ENCODE measurements at places on chromosomes 13 and 19.
A peak's percentile ranks its signal among the peaks of the same experiment; 100 is the strongest.

DNA sequence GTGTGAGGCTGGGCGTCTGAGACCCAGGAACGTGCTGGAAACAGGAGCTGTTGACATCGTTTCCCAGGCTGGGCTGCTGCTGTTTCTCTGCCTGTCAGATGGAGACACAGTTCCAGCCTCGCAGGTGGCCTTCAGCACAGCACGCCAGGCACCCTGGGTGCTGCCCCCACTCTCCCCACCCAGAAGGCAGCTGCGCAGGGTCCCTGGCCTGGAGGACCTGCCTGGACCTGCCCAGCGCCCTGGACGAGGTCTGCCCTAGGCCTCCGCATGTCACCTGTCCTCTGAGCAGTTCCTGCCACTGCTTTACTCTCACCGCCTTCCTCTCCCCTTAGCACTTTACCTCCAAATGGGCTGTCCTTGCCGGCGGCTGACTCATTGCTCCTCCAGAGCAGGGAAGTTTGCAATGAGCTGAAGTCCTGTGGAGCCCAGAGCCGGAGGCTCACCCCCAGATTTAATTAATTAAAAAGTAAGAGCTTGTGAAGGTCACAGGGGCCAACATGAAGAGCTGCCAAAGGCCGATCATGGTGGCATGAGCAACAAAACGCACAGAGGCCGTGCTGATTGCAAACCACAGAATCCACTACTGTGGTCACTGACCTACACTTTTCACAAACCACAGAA, 32.2 kb downstream of the C13orf46 start:
- DNase-seq: no peak

- DNase-seq: peak; percentile 85
Measured at GRCh38 chr19:3338541-3339181, 27.7 kb upstream of the NFIC start.

GRCh38 chr13:24165746-24166145, 5.2 kb downstream of the SPATA13 start:
- DNase-seq: no peak

GRCh38 chr13:113192902-113193301, 15.6 kb downstream of the PCID2 start:
- DNase-seq: no peak

DNA sequence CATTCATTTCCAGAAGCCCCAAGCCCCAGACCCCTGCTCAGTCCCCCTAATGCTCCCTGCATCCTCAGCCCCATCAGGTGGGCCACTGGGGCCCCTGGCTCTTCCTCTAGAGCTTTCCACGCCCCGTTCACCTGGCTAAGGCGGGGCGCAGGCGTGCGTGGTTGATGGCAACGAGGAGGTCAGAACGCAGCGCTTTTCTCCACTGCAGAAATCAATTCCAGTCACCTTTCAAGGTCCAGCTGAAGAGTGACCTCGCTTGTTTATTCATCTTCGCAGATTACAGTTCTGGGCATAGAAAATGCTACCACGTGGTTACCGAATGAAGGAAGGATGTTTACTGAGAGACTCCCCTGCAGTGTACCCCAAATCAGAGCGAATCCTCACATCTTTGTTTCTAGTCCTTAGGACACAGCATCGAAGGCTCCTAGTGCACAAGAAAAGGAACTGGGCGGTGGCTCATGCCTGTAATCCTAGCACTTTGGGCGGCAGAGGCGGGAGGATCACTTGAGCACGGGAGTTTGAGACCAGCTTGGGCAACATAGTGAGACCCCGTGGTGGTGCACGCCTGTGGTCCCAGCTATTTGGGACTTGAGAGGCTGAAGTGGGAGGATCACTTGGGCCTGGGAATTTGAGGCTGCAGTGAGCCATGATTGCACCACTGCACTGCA, 828 bp upstream of the PBX4 start:
- no peak for DNase-seq

DNA sequence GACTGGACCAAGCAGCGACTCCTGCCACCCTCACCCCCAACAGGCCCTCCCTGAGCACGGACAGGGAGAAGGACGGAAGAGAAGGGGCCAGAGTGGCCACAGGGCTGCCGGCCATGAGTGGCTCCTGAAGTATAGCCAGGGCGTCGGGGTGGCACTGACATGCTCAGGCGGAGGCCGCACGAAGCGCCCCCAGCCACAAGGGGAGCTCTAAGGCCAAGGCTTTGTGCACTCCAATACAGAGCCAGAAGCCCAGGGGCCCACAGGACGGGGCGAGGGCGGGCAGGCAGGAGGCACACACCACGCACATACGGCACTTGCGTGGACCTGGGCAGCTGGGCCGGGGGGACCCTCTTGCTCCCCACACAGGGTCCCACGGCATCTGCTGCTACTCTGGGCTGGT, 52.0 kb downstream of the KLF2 start:
- peak; percentile 59 for DNase-seq

- no peak for DNase-seq
Measured at GRCh38 chr13:36884235-36884634, 35.8 kb downstream of the SMAD9 start.

- no peak for DNase-seq
Measured at GRCh38 chr19:17671906-17672305, 16.2 kb downstream of the UNC13A start.

GRCh38 chr19:36797786-36798108, 25.1 kb upstream of the ZNF850 start:
- DNase-seq: no peak

GRCh38 chr19:23795462-23795861, 36.8 kb upstream of the ZNF681 start:
- no peak for DNase-seq

- DNase-seq: no peak
Measured at GRCh38 chr13:50760751-50761150, 82.7 kb downstream of the DLEU7 start.

DNA sequence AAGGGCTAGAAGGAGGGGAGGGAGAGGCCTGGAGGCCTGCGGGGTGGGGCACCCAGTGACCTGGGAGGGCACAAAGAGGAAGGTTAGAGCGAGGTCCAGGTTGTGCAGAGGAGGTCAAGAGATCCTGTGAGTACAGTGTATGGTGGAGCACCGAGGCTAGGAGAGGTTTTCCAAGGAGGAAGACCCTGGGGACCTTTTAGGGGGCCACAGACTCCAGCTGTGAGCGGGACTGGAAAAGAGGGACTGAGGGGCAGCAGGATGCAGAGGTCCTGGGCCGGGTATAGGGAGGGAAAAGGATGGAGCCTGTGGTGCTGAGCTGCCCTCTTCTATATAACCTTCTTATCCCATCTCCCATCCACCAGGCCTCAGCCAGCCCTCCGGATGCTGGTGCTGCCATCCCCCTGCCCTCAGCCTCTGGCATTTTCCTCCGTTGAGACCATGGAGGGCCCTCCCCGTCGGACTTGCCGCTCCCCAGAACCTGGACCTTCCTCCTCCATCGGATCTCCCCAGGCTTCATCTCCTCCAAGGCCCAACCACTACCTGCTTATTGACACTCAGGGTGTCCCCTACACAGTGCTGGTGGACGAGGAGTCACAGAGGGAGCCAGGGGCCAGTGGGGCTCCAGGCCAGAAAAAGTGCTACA, 863 bp downstream of the ZNF581 start:
- DNase-seq: no peak

DNA sequence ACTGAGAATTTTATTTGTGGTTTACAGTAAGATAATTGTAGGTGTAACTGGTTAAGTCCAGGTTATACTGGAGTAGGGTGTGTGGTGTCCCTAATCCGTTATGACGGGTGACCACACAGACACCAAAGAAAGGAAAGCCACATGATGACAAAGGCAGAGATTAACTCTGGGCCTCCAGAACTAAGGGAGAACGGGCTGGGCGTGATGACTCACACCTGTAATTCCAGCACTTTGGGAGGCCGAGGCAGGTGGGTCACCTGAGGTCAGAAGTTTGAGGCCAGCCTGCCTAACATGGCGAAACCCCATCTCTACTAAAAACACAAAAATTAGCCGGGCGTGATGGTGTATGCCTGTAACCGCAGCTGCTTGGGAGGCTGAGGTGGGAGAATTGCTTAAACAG, 10.2 kb upstream of the FUT2 start:
- no peak for DNase-seq

DNA sequence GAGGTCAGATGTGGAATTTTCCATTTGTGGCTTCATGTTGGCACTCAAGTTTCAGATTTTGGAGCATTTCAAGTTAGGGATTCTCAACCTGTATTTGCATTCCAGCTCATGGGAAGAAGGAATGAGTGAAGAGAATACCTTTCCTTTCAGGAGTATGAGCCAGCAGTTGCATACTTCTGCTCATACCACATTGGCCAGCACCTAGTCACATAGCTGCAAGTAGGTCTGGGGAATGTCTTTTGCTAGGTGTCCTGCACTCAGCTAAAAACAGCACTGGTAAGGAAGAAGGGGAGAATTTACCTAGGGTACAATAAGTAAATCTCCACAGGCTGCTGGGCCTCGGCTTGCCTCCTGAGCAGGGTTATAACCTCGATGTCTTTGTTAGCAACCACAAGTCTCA, 24.6 kb upstream of the ATP8A2 start:
- DNase-seq: no peak

DNA sequence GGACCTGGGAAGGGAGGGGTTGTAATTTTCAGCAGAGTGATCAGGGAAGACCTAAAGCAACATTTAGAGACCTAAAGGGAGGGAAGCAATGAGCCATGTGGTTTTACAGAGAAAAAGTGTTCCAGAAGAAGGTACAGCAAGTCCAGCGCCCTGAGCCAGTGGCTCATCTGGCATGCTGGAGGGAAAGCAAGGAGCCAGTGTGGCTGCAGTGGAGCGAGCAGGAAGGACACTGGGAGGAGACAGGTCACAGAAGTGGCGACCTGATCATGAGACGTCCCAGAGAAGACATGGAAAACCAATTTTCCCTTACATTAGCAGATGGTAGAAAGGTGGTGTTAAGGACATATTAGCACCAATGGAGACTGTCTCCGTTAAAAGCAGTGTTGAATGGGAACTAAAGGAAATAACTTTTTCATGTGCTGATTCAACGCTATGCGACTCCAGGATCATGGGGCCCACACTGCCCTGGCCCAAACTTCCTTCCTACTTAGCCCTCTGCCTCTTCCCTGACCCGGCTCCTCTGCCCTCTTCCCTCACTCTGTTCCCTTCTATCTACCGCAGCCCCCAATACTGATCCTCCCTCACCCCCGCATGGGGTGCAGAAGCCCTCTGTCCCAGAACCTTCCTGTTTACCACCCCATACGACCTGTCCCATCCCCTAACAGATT, 5.4 kb downstream of the C19orf47 start:
- DNase-seq: no peak

DNA sequence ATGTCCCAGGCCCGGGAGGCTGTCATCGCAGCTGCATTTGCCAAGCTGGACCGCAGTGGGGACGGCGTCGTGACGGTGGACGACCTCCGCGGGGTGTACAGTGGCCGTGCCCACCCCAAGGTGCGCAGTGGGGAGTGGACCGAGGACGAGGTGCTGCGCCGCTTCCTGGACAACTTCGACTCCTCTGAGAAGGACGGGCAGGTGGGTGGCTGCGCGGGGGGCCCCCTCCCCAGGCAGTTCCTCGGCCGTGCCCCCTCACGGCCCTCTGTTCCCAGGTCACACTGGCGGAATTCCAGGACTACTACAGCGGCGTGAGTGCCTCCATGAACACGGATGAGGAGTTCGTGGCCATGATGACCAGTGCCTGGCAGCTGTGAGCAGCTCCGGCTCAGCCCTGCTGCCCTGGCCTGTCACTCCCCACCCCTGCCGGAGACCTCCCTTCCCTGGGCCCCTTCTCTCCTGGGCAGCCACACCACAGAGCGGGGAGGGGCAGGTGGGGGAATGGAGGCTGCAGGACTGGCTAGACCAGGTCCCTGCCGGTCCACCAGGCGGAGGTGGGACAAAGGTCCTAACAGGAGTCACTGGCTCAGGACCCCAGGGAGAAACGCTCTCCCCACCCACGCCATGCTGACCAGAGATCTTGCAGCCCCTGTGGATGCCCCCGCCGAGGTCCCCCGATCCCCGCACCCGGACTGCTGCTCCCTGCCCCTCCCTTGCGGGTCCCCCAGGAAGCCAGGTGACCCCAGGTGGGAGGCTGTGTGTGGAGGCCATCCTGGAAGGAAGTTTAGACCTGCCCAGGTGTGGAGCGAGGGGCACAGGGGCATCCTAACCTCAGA, 1.1 kb downstream of the CAPS start:
- DNase-seq: no peak

Data from CD4-positive, alpha-beta T cell treated with Interleukin-6 for 4 hours (primary cell).